ENCODE measurements at places on chromosomes 7 and 10.
A peak's percentile ranks its signal among the peaks of the same experiment; 100 is the strongest.

DNA sequence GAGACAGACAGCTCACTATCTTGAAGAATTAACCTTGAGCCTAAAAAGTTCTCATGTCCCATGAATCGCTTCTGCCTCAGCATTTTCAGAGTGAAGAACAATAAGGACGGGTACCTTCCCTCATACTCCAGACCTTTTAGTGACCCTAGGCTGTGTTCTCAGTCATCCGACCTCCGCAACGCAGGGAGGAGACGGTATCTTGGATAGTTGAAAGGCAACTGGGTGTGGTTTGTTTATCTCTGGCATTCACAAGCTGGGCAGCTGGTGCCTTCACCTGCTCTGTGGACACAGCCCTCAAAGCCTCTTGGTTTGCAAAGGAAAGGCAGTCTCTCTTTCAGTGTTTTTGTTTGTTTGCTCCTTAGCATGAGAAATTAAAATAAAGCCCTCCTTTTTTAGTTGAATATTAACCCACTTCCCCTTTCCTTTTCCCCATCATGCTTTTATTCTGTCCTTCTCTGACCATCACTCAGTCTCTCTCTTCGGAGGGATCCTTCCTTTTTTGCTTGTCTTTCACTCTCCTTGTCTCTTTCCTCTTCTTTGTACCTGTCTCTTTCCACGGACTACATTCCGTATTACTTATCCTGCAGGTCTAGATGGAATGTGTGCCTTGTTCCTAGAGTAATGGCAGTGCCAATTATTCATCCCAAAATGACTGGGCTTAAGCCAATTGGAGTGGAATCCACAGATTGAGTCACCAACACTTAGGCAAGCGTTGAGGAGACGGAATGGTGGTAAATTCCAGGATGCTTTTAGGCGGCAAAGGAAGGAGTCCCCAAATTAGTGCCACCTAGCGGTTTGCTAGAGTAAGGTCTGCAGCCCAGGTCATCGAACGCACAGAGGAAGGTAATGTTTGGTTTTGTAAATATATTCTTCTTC, 45.8 kb downstream of the PRR15 start:
- peak; percentile 50 for DNase-seq

DNA sequence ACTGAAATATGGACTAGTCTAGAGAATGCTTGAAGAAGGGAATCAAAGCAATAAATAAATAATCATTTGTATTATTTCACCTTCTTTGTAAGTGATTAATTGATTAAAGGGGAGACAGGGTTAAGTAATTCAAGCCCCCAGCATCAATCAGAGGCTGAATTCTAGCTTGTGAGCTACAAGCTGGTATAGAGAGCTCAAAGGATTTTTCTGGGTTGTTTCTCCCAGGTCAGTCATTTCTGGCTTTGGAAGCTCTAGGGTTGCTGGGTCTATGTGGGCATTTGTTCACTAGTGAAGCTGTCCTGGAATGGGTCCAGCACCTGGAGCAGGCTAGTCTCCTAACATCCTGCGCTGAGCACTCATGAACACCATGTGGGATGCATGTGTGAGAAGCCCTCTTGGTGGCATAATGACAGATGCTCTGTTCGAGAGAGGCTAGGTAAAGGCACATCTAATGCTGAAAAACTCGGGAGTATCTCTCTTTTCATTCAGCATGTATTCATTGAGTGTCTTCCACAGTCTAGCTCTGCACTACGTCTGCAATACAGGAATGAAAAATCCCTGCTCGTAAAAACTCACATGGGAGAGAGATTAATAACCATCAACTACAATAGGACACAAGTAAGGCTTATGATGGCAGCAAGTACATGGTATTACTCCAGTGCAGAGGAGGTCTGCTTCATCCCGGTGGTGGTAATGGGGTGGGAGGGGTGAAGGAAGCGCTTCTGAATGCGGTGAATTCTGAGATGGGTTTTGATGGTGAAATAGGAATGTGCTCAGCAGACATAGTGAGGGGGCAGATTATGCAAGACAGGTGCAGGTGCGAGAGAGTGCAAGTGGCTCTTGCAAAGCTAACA, 68.0 kb upstream of the NRP1 start:
- no peak for DNase-seq

GRCh38 chr7:5284304-5285281, 1.9 kb downstream of the SLC29A4 start:
- peak; percentile 77 for DNase-seq

GRCh38 chr7:14381936-14382335, 392.5 kb upstream of the ETV1 start:
- no peak for DNase-seq

GRCh38 chr7:128729494-128729893, 9.7 kb upstream of the CALU start:
- DNase-seq, result peak; percentile 29

- DNase-seq, result no peak
These were observed 170.1 kb downstream of the TMEM26 start for GRCh38 chr10:61283066-61283465.

DNA sequence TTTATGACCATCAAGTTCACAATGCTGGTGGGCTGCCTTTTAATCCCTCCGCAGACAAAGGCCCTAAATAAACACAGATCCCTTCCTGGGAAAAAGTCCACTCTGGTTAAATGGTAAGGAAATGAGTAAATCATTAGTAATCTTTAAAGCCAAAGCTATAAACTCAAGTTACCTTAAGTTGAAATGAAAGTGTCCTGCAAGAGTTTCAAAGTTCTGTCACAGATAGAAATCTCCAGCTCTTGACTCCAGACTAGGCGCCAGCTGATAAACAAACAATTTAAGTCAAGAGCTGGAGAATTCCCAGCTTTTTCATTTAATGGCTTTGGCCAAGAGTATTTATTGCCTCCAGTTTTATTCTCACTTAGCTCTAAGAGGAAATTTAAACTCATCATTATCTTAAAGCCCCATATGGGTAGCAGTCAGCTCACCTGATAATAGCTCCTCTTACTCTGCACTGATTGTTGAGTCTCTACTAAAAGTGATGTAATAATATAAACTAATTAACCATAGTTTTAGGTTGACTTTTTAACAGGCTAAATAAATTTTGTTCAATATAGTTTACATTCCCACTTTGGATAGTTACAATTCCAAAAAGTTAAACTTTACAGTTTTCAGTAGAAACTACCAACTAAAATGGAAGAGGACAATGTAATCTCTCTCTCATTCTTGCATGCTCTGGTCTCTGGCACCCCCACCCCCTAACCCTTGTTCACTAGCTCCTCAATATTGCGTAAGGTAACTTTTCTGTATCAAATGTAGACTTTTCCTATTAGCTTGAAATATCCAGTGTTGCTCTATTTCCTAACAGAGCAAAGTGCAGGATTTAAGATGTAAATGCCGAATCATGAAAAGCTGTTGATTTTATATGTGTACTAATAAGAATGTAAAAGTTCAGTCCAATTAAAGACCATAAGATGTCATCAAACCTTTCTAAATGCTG, 56.1 kb downstream of the HIBADH start:
- DNase-seq, result no peak

- no peak for DNase-seq
These were observed 4.4 kb upstream of the SEPHS1 start for GRCh38 chr10:13352519-13352918.

GRCh38 chr7:78225534-78225933, 427.0 kb downstream of the PHTF2 start:
- no peak for DNase-seq

DNA sequence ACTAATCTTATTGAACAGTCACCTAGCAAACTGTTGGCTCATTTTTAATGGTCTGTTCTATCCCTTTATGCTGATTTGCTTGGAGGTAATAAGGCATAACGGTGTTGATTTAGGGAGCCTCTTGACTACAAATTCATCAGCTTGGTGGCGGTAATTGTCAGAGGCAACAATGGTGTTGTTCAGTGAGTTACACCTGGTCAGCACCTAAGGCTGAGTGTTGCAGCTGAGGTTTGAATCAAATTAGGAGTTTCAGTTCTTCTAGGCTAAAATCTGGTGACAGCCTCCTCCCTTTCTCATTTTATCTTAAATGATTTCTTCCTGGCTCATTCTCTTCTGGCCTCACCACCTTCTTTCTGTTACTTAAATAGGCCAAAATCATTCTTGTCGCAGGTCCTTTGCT, 42.3 kb upstream of the SP8 start:
- DNase-seq, result no peak

GRCh38 chr7:33411020-33411419, 281.7 kb downstream of the BBS9 start:
- DNase-seq, result no peak

Measured in ecto neural progenitor cell (in vitro differentiated cells).